Activated naive CD8-positive, alpha-beta T cell treated with anti-CD3 and anti-CD28 coated beads, Interleukin-2, amount 10 ng/mL, durations not matched to agents 7 days and 5 days (primary cell): ENCODE measurements at places on chromosomes 13 and 19.

GRCh38 chr19:48318286-48318987, 6.9 kb upstream of the EMP3 start:
- no peak for DNase-seq

- DNase-seq = no peak
Measured at GRCh38 chr13:59326717-59327116, 837.0 kb downstream of the DIAPH3 start.

DNA sequence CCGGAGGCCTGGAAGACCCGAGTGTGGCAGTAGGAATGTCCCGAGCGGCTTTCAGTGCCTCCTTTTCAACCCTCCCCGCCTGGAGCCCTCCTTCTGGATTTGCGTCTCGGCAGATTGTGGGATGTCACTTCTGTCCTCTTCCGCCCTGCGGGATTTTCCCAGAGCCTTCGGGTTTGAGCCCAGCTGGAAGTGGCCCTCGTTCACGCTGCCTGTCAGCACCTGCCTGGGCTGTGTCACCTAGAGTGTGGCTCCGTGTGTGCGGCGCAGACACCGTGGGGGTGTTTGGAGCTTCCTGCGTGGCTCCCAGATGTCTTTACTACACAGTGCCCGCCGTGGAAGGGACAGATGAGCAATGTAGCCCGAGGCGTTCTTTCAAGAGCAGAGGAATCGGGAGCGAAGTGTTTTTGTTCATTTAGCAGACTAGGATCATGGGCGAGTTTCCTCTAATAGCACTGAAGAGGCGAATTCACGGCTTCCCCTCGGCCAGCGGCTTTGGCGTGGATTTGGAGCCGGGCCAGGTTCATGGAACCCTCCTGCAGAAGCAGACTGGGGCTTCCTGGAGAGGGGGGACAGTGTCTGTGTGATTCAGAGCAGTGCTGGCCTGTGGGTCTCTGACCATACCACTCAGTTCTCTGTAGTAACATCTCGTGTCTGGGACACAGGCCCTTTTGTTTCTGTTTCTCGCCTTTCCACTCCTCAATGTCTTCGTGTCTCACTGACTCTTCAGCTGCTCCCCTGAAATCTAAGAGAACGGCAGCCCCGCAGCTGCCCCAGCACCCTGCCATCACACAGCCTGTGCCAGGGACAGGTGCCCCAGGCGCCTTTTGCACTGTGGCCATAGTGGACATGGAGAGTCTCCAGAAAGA, 68.0 kb downstream of the KDM4B start:
- DNase-seq = no peak

DNA sequence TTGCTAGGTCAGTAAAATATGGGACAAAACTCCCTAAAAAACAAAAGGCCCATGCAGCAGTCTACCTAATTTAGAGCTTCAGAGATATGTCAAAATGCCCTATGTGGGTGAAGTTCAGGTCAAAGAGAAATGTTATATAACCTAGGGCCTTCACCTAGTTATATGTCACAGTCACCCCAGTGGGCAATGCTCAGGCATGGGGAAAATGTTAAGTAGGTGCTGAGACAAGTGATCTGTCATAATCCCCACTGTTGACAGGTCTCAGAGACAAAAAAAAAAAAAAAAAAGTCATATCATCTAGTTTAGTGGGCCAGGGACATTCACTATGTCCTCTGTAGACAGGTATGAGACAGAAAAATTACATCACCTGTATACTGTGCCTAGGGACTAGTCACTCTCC, 128.6 kb upstream of the ZNF91 start:
- DNase-seq = no peak

DNA sequence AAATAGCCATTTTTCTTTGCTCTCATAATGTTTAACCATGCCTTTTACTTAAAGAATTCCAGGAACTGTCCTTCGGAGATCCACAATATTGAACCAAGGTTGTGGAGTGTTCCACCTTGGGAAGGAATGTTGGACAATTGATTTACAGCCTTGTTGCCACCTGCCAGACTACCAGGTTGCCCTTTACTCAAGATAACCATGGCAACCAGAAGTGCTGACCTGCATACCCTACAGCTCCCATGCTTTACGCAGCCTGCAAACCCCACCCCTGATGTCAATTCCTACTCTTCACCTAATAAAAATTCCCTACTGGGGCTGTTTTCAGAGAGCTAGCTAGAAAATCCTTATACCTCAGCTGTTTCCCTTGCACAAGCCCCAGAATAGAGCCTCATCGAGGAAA, 151.0 kb upstream of the RXFP2 start:
- no peak for DNase-seq

- DNase-seq = no peak
Measured at GRCh38 chr19:35501684-35502083, 11.4 kb upstream of the KRTDAP start.

DNA sequence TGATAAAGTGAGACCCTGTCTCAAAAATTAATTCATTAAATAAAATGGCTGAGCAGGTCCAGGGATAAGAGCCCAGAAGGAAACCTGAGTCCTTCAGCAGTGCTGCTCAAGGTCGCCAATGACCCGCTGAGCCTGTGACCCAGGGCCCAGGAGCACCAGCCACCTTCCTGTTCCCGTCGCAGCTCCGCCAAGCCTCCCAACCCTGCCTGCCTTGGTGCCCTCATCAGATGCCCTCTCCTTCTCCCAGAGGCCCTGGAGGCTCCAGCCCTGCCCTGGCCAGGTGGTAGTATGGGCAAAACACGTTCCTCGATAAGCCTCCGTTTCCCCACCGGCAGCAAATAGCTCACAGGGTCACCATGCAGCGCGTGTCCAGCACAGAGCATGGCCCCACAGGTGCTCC, 2.6 kb downstream of the REXO1 start:
- no peak for DNase-seq

GRCh38 chr19:7194566-7194965, 99.6 kb downstream of the INSR start:
- no peak for DNase-seq

- no peak for DNase-seq
Measured at GRCh38 chr19:6057651-6058517, 52.4 kb downstream of the RFX2 start.

- DNase-seq = no peak
Measured at GRCh38 chr13:41250993-41251392, 12.4 kb downstream of the MTRF1 start.

DNA sequence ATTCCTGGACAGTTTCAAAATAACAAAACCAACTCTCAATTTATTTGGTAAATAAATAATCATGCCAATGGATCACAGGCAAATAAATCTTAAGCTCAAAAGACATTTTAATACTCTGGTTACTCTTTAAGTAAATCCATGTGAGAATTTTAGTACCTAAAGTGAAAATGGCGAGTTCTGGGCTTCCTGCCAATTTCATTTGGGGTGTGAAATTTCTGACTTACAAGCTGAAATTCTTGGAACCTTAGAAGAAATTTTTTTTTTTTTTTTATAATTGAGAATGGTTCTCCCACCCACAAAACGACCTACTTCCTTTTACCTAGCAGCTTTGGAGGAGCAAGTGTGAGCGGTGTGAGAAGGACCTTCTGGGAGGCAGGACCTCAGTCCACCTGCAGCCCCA, 354.5 kb upstream of the NBEA start:
- DNase-seq = no peak

- DNase-seq = no peak
Measured at GRCh38 chr13:41816057-41816456, 144.9 kb downstream of the VWA8 start.

DNA sequence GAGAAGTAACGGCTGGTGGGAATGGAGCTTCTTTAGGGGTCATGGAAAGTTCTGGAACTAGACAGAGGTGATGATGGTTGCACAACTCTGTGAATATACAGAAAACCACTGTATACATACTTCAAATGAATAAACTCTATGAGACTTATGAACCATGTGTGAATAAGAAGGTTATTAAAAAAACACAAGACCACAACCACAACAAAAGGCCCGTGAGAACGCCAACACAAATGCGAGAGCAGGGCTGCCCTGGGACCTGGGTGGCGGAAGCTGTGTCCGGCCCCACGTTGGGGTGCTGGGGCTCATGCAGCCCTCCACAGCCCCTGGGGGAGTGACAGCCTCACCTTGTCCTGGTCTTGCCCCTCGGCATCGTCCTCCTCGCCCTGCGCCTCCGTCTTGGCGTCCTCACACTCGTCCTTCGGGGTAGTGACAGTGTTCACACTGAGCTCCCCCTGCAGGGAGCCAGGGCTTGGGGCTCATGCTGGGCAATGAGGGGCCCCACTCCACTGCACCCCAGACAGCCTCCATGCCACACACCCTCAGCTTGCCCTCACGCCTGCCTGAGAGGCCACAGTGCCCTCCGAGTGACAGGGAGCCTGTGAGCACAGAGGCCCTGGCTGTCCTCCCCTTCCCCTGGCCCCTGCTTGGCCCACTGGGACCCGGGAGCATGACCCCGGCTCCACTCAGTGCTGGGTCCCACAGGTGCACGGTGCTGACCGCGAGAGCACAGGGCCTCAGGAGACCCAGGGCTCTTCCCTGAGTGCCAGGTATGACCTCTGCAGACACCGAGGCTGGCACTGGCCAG, 16.0 kb downstream of the IZUMO4 start:
- no peak for DNase-seq

DNA sequence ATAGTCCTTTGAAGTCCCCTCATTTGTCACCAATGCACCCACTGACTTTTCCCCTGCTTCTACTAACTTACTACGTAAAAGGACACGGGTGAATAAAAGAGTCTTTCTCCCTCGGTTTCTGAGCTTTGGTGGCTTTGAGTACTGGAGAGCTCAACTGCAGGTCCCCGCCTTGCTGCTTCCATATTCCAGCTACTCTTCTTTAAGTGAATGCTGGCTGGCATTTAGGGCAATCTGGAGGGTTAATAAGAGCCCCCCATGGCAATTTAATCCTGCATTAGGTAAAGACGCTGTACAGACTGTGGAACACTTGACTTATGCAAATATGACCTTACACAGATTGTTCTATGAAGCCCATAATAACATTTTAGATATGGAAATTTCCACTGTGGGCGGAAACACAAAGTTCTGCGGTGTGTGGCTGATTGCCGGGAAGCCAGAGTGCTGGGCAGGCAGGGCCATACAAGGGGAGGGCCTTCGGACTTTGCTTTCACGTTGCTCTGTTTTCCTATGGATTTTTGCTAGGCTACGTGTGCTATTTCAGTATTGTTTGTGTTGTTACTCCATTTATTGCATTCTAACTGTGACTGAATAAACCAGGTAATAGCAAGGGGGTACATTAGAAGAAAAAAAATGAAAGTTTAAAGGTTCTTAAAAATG, 97.5 kb downstream of the SLC10A2 start:
- DNase-seq = no peak

DNA sequence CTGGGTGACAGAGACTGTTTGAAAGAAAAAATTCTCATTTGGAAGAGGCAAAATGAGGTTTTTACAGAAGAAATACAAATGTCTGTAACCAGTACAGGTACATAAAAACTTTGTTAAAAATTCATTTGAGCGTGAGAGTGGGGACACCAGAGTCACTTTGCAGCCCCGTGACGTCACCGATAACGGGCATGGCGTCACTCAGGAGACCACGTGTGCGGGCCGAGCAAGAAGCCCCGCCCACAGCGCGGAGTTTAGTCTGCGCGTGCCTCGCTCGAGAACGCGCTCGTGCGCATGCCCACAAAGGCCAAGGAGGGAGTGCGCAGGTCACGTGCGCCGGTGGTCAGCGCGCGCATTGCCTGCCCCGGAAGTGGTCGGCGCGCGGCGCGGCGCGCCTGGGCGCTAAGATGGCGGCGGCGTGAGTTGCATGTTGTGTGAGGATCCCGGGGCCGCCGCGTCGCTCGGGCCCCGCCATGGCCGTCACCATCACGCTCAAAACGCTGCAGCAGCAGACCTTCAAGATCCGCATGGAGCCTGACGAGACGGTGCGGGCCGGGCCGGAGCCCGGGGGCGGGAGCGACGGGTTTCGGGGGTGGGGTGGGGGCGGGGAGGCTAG, at the start of gene RAD23A:
TSS of gene RAD23A (plus strand) at position 384 of the 613 bp plus-strand sequence. CDS start at position 471, 87 bp downstream.
- DNase-seq = peak; percentile 100

DNA sequence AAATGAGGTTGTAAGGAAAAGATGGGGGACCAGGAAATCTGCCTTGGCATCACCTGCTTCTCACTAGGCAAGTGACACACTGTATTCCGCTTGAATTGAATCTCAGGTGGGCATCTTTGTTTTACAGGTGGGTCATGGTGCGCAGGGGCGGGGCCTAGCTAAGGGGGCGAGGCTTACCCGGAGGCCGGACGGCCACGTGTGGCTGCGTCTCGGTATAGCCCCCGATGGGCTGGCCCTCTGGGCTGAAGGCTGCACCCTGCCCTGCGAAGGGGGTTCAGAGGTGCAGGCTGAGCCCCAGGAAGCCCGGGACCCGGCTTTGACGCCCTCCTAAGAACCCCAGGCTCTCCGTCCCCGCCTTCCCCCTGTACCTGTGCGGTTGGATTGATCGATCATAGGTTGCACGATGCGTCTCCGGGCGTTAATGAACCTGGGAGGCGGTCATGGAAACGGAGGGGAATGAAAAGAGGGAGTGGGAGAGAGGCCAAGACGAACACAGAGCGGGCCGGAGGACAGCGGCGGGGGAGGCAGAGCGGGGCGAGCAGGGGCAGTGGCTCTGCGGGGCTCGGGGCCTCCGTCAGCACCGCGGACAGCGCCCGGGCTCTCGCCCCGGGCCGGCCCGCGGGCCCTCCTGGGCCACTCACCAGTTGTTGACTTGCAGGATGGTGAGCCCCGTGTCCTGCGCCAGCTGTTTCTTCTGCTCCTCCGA, 12.5 kb downstream of the MEIS3 start:
- DNase-seq = peak; percentile 56

DNA sequence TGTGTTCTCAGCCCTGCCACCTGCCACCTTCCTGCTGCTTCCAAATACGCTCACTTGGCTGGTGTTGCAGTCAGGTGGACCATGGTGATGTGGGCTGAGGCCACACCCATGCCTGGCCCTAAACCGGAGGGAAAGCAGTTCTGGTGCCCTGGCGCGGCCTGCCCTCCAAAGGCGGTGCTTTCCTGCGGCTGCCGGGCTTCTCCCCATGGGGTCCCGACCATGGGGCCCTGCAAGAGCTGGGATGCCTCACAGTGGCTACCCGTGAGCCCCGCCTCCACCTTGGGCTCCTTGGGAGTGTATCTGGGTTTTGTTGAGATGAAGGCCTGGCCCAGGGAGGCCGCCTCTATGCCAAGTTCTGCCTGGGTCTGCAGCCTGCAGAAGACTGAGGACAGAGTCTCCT, 73.7 kb downstream of the ERICH6B start:
- DNase-seq = no peak

- DNase-seq = no peak
Measured at GRCh38 chr13:44814836-44815235, 174.4 kb downstream of the NUFIP1 start.

GRCh38 chr13:80030491-80030890, 310.4 kb downstream of the SPRY2 start:
- no peak for DNase-seq
